ENCODE measurements at places on chromosomes 6 and 20.

DNA sequence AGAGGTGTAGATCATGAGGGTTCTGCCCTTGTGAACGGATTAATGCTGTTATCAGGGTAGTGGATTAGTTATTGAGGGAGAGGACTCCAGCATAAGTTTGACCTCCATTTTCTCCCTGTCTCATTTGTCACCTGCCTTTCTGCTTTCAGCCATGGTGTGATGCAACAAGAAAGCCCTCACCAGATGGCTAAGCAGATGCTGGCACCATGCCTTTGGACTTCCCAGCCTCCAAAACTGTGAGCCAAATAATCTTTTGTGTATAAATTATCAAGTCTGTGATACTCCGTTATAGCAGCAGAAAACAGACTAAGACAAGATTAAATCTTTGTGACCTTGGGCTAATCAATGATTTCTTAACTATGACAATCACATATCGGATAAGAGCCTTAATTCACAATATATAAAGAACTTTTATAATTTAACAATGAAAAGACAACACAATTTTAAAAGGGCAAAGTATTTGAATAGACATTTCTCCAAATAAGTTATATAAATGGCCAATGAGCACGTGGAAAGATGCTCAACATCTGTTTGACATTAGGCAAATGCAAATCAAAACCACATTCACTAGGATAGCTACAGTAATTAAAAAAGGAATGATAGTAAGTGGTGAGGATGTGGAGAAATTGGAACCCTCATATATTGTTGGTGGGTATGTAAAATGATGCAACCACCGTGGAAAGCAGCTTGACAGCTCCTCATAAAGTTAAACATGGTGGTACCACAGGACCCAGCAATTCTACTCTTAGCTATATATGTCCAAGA, 45.3 kb upstream of the IFNGR1 start:
- DNase-seq: no peak

DNA sequence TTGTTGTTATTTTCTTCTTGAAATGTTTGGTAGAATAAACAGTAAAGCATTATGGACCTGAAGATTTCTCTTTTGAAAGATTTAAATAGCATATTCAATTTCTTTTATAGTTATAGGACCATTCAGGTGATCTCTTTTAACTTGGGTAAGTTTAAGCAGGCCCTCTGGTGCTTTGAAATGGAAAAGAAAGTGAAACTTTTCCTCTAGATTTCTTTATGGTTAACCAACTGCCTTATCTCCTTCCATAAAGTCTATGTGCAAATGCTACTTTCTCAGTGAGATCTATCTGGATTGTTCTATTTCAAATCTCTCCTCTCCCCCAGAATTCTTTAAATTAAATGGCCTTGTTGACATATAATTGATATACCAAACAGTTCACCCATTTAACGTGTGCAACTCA, 54.0 kb downstream of the PHACTR2 start:
- no peak for DNase-seq

GRCh38 chr6:126376682-126377081, 36.8 kb downstream of the CENPW start:
- no peak for DNase-seq

- DNase-seq: no peak
Measured at GRCh38 chr20:62875419-62876361, 14.1 kb upstream of the TCFL5 start.

DNA sequence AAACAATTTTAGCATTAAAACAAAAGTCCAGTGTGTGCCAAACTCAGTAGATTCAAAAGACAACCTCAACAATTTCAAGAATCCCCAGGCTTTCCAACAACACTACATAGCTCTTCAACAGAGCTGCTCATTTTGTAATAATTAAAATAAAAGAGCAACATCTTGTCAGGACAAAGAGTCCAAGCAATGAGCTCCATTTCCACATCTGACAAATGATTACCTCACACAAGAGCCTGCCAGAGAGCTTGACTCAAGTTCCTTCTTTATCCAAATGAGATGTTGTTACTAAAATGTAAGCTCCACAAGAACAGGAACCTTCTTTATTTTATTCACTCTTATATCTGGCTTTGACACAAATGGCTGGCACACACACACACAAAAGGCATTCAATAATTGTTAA, 449.8 kb downstream of the HACE1 start:
- no peak for DNase-seq
